Smooth muscle cell of trachea (primary cell): ENCODE measurements at places on chromosomes 11 and 22. TPM values are rescaled to one million over a fixed set of nuclear protein-coding genes. Genes with fewer than 3 reads are reported as not detected.

The STK33 gene
- total RNA-seq, result 0.17 and 3.8 TPM in 2 replicates

The USP2 gene
- total RNA-seq, result 0.29 and 0.83 TPM in 2 replicates

The LRRN4CL gene
- total RNA-seq, result 68.9 and 89.6 TPM in 2 replicates

The OR51E1 gene
- not detected in 2 replicates for total RNA-seq

The SCARF2 gene
- total RNA-seq, result 25.2 and 38.2 TPM in 2 replicates

The CD248 gene
- 341 and 371 TPM in 2 replicates for total RNA-seq

The OR4C3 gene
- total RNA-seq, result not detected in 2 replicates

The P2RY2 gene
- total RNA-seq, result not detected in 2 replicates

The BET1L gene
- total RNA-seq, result 25.5 and 26.3 TPM in 2 replicates

The PVALB gene
- not detected in 2 replicates for total RNA-seq

The AMOTL1 gene
- total RNA-seq, result 30.4 and 44.8 TPM in 2 replicates

The TEAD1 gene
- total RNA-seq, result 111 and 120 TPM in 2 replicates

The SCGB2A2 gene
- total RNA-seq, result not detected in 2 replicates

The KCTD14 gene
- total RNA-seq, result 1.3 and 1.5 TPM in 2 replicates

The OR52N4 gene
- total RNA-seq, result not detected in 2 replicates

The GRIK4 gene
- 0.15 and 0.99 TPM in 2 replicates for total RNA-seq

The LDHAL6A gene
- not detected in 2 replicates for total RNA-seq

The OR8B8 gene
- not detected in 2 replicates for total RNA-seq

The SESN3 gene
- total RNA-seq, result 56.4 and 68.4 TPM in 2 replicates

The PRR33 gene
- not detected in 2 replicates for total RNA-seq

The ELFN2 gene
- total RNA-seq, result under 0.01 TPM in 1 of 2 replicates, not detected in the other

The ZNF195 gene
- 18.7 and 20.8 TPM in 2 replicates for total RNA-seq

The OR4D5 gene
- not detected in 2 replicates for total RNA-seq

The TRIM64 gene
- total RNA-seq, result not detected in 2 replicates

The GAS2 gene
- total RNA-seq, result 0.17 and 1.3 TPM in 2 replicates

The PRODH gene
- 0.17 TPM in 1 of 2 replicates, not detected in the other for total RNA-seq

The OR51E2 gene
- total RNA-seq, result not detected in 2 replicates

The NCF4 gene
- total RNA-seq, result not detected in 2 replicates

The CD3E gene
- not detected in 2 replicates for total RNA-seq

The IGSF22 gene
- not detected in 2 replicates for total RNA-seq

The F2 gene
- total RNA-seq, result 0.17 TPM in 1 of 2 replicates, not detected in the other

The LIF gene
- total RNA-seq, result 10.6 and 40.4 TPM in 2 replicates

The LRRC10B gene
- total RNA-seq, result 0.17 TPM in 1 of 2 replicates, not detected in the other

The CNIH2 gene
- total RNA-seq, result 0.15 and 0.17 TPM in 2 replicates

The CATSPERZ gene
- 0.44 and 0.66 TPM in 2 replicates for total RNA-seq

The OR8G5 gene
- not detected in 2 replicates for total RNA-seq

The SLN gene
- total RNA-seq, result not detected in 2 replicates

The MS4A6E gene
- total RNA-seq, result not detected in 2 replicates

The HORMAD2 gene
- total RNA-seq, result 0.15 TPM in 1 of 2 replicates, not detected in the other

The ENTHD1 gene
- not detected in 2 replicates for total RNA-seq

The MUC15 gene
- not detected in 2 replicates for total RNA-seq

The SLC29A2 gene
- 0.58 and 0.66 TPM in 2 replicates for total RNA-seq

The DEFB131B gene
- not detected in 2 replicates for total RNA-seq

The APOBEC3B gene
- 1.5 and 7.4 TPM in 2 replicates for total RNA-seq

The MYO7A gene
- total RNA-seq, result 0.15 and 0.17 TPM in 2 replicates

The SHANK3 gene
- total RNA-seq, result 0.29 and 1.5 TPM in 2 replicates
